EH (cell line): ENCODE measurements at places on chromosomes 6 and 20.

DNA sequence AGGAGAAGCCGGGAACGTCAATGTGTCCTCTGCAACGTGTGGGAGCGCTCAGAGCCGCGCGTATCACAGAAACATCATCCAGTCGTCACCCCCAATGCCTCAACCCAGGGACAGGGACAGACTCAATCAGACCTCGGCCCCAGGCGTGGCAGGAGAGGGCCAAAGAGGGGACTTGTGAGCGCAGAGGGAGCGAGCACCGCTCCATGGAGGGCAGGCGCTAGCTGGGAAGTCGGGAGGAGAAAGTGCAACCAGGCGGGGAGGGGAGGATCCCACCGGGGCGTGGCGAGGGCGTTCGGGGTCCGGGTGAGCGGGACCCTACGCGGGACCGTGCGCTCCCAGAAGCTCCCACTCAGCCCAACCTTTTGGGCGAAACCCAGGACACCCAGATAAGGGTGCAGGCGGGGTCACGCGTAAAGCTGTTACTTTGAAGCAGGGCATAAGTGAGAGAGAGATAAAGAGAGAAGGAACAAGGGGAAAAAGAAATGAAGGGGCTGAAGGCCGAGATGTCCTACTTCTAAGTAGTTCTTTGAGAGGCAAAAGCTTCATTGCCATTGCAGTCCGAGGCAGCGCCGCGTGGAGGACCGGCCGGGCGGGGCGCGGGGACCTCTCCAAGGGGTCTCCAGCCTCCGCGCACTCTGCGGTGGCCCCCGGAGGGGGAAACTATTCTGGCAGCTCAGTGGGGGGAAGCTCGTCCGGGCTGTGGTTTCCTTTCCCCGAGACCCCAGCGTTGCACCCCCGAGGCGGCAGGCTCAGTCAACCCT lies 862 bp upstream of the SOBP start:
- DNase-seq, result peak; percentile 17

DNA sequence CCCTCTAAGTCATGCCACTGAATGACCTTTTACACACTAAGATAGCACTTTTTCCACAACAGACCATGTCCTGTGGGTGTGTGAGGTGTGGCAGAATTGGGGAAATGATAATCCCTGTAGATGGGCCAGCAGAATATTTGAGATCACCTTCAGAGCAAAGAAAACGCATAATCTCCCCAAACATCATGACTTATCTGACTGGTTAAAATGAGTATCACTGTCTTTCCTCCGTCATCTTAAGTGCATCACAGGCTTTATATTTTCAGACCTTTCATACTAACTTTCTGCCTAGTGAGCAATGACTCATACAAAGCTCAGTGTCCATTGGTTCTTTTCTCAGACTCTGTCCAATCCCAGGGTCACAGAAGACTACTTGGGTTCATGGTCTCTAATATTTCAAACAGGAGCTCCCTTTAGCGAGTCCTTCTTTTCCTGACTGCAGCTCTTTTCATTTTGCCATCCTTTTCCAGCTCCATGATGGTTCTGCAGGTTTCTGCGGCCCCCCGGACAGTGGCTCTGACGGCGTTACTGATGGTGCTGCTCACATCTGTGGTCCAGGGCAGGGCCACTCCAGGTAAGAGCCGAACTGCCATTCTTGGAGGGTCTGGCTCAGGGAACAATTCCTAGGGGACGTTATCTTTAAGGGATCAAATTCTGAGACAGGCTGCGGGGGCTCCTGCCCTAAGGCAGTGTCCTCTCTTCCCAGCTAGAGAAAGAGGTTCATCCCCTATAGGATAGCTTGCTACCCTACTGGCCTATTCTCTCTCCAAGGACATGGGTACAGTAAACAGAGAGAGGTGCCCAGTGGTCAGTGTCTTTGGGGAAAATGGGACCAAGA lies at the start of gene HLA-DPB1:
TSS of gene HLA-DPB1 (plus strand) at position 423 of the 838 bp plus-strand sequence. CDS start at position 475, 52 bp downstream.
- peak; percentile 68 for DNase-seq

DNA sequence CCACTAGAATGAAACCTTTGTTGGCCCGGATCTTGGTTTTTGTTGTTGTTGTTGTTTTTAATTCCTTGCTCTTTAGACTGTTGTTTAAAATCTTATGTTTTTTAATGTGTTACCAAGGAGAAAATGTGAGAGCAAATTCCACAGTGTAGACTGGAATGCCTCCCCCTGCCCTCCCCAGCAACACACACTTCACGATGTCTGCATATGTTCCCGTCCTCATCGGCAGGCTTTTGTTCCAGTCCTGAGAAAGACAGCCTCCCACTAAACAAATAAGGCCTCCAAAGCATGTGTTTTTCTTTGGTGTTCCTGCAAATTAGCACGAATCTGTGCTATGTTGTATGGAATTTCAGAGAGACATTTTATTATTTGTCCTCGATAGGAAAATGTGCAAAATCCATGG lies 263.3 kb upstream of the QKI start:
- DNase-seq, result no peak

GRCh38 chr6:108576709-108577108 lies 16.0 kb downstream of the FOXO3 start:
- no peak for DNase-seq

GRCh38 chr6:164286011-164286410 lies 871.5 kb downstream of the QKI start:
- no peak for DNase-seq

DNA sequence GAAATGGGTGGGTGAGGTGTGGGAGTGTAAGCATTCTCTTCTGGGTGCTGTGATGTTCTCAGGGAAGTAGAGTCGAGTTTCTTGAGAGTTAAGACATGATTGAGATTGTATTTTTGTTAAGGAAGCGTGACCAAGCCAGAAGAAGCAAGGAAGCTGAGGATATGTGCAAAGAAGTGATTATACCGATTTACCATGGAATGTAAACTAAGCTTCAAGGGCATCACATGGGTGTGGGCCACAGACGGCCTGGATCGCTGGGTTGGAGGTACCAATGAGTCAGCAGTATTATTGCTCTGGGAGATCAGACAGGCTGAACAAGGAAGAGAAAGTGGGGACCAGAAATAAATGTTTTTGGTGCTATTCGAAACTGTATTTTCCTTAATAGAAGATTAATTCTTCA lies 184.1 kb upstream of the GMDS start:
- peak; percentile 80 for DNase-seq

DNA sequence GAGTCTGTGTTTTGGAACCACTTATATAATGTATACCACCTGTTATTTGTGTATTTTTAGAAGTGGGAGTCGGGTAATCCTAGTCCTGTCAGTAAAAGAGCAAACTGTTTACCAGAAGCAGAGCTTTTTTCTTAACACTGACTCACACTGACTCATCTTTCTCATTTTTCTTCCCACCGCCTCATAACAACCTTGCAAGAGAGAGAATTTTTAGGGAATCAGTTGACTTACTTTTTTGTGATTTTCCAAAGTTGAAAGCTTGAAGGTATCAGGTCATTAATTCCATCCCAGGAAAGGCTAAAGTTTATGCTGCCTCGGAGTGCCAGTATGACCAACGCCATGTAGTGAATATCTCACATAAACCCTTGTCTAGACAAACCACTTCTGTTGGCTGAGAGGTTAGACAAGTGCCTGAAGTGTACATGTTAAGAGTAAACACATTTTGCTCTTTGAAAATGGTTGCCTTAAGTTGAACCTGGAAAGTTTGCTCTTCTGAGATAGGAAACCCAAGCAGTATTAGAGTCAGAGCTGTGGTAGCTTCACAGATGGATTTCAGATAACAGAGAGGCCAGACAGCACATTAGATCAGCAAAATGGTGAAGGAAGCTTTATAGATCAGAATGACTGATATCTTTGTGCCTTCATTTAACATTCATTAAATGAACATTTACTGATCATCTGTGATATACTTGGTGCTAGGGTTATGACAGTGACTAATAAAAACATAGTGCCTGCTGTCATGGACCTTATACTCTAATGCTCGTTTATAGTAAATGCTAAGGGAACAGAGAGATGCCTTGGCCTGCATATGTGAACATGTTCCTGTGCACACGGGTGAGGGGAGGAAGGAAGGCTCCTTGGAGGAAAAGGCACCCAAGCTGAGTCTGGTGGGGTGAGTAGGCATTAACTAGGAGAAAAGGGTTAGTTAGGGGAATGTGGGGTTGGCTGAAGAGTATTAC lies 29.1 kb upstream of the PKIG start:
- peak; percentile 87 for DNase-seq

GRCh38 chr20:19832875-19833274 lies 74.8 kb downstream of the RIN2 start:
- no peak for DNase-seq

- no peak for DNase-seq
These were observed 39.6 kb downstream of the DUSP22 start for GRCh38 chr6:331622-332521.

GRCh38 chr20:11101243-11101642 lies 427.4 kb upstream of the JAG1 start:
- peak; percentile 37 for DNase-seq

- no peak for DNase-seq
These were observed 30.1 kb upstream of the SCAF8 start for GRCh38 chr6:154703124-154703523.

- peak; percentile 78 for DNase-seq
These were observed 698 bp upstream of the LRP11 start for GRCh38 chr6:149864578-149865535.

- peak; percentile 22 for DNase-seq
These were observed 93.2 kb downstream of the DLGAP4 start for GRCh38 chr20:36399147-36399968.

DNA sequence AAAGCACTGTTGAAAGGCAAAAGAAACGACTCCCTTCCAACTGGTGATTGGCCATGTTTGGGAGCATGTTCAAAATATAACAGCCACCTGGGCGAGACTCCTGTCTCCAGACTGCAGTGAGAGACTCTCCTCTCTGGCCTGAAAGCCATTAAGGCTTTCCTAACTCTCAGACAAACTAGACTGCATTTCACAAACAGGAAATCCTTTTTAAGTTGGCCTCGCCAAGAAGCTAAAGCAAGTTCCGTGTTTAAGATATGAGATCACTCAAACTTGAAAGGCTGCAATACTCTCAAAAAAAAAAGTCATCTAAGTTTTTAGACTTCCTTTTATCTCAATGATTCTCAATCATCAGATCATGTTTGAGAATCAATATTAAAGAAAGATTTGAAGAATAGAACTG lies 117.0 kb downstream of the TFAP2A start:
- DNase-seq, result peak; percentile 61

DNA sequence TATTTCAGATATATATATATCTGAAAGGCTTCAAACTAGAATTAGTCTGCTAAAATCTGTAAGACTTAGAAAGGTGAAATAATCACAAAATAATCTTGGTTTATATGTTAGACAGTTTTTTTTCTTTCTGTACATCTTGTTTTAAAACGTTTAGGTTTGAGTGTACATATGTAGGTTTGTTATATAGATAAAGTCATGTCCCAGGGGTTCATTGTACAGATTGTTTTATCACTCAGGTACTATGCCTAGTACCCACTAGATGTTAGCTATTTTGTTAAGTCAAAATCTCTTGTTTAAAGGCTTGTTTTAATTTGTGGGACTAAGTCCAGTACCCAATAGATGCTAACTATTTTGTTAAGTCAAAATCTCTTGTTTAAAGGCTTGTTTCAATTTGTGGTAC lies 1339.0 kb upstream of the CITED2 start:
- no peak for DNase-seq

GRCh38 chr6:121619013-121619412 lies 183.6 kb downstream of the GJA1 start:
- no peak for DNase-seq

DNA sequence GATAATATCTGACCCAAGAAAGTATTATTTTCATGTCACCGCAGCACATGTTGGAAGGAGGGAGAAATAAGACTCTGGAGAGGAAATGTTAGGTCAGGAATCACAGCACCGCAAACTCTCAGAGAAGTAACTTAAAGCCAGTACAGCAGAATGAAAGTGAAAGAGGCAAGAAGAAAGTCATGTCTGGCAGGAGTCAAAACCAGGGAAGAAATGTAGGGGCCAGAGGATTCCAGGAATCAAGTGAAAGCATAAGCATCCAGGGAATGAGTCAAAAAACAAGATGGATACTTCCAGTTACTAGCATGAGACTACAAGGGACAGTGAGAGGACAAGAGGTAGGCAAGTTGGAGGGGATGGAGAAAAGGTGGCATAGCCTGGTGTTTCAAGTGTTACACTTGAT lies 80.4 kb downstream of the AK9 start:
- DNase-seq, result peak; percentile 6

GRCh38 chr20:9129756-9130155 lies 60.9 kb downstream of the PLCB4 start:
- no peak for DNase-seq

DNA sequence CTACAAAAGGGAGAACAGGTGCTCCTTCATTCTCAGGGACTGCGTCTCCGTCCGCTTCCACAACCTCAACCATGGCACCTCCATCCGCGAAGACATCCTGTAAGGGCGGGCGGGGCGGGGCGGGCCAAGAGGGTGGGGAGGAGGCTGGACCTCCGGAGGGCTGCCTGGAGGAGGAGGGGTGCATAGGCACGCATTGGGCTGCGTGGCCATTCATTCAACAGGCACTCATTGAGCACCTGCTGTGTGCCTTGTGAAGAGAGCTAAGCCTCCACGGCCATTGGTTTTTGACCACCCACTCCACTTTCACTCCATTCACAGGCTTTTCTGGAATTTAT lies 435 bp downstream of the ZSWIM3 start:
- no peak for DNase-seq

DNA sequence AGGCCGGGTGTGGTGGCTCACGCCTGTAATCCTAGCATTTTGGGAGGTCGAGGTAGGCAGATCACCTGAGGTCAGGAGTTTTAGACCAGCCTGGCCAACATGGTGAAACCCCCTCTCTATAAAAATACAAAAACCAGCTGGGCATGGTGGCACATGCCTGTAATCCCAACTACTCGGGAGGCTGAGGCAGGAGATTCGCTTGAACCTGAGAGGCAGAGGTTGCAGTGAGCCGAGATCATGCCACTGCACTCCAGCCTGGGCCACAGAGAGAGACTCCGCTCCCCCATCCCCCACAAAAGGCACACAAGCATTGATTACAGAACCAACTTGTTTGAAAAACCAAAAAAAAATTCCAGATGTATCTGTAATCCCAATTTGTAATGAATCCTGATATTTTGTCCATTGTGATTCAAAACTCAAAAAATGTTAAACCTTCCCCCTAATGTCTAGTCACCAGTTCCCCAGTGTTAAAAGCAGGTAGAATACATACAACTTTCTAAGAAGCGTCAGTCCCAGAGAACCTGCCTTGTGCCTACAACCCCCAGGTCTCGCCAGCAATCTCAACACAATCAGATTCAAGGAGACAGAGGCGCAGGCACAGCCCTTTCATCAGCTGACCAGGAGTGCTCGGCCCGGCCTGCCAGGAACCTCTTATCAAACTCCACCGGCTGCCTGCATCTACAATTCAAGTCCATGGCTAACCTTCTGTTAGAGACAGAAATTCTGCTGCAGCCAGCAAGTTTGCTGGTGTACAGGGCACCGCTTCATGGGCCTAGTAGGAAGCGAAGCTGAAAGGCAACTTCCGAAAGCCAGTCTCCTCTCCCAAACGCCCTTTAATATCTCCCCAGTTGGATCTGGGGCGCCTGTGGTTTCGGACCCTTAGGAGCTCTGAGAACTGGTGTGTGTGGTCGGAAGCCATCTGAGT lies 2.1 kb downstream of the EZR start:
- DNase-seq, result peak; percentile 43
